ENCODE measurements at places on chromosomes 7 and 10. TPM values are rescaled to one million over a fixed set of nuclear protein-coding genes. Genes with fewer than 3 reads are reported as not detected.

DNA sequence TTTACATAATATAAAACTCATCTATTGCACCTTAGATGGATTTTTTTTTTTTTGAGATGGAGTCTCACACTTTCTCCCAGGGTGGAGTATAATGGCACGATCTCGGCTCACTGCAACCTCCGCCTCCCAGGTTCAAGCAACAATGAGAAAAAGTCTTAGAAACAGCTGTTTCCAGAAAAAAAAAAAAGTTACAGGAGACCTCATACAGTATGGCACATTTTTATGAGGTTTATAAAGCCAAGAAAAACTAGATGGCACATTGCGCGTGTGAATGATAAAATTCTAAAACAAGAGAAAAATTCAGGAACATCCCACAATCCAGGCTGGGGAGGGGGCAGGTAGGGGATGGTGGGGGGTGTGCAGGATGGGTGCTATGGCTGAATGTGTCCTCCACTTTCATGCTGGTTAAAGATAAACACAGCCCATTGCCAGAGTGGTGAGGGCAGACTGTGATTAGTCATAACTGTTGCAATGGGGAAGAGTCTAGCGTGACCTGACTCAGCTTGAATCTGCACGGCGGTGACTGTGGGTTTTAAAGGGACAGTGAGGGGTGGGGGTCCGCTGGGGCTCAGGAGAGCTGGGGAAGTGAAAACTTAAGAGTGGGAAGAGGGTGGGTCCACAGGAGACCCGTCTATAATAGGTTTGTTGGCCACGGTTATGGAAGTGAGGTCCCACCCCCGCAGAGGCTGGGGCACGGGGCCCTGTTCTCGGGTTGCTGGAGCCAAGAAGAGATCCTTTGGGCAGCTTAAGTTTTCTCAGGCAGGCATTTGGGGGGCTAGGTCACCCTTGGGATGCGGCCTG, 11.9 kb upstream of the LRRC27 start:
- no peaks in the 10 kb centered on the region for H3K36me3 ChIP-seq
- no peaks in the 10 kb centered on the region for H3K4me1 ChIP-seq
- no peaks in the 10 kb centered on the region for H3K27me3 ChIP-seq
- H3K27ac ChIP-seq: no peak overlapping the region
- no peak overlapping the region for H3K4me3 ChIP-seq
- DNase-seq: no peak

DNA sequence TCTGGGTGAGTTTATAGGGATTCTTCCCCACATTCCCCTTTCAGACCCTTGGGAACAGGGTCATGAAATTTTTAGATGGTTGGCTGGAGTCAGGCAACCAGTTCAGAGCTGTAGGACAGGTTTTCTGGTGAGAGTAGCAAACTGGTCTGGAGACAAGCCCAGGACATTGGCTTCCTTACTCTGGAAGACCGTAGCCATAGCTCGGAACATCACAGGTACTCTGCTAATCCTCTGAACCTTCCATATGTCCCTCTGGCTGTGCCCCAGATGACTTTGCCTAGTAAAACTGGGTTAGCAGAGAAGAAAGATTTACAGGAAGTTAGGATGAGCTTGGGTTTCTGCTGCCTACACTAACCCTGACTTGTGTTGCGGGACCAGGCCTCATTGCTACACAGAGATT, 104.5 kb upstream of the MKLN1 start:
- no peak overlapping the region for H3K4me3 ChIP-seq
- no peak for DNase-seq
- no peaks in the 10 kb centered on the region for H3K27me3 ChIP-seq

DNA sequence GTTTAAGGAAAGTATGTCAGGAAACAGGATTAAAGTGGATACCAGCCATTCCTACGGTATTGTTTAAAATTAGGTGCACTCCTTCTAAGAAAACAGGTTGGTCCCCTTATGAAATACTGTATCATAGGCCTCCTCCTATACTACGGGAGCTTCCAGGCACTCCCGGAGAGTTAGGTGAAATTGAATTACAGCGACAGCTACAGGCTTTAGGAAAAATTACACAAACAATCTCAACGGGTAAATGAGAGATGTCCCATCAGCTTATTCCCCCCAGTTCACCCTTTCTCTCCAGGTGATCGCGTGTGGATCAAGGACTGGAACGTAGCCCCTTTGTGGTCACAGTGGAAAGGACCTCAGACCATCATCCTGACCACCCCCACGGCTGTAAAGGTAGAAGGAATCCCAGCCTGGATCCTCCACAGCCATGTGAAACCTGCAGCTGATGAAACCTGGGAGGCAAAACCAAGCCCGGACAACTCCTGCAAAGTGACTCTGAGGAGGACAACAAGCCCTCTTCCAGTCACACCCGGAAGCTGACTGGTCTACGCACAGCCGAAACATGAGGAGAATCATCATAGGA, 25.1 kb upstream of the GHITM start:
- H3K4me1 ChIP-seq: no peaks in the 10 kb centered on the region
- H3K27me3 ChIP-seq: no peaks in the 10 kb centered on the region

DNA sequence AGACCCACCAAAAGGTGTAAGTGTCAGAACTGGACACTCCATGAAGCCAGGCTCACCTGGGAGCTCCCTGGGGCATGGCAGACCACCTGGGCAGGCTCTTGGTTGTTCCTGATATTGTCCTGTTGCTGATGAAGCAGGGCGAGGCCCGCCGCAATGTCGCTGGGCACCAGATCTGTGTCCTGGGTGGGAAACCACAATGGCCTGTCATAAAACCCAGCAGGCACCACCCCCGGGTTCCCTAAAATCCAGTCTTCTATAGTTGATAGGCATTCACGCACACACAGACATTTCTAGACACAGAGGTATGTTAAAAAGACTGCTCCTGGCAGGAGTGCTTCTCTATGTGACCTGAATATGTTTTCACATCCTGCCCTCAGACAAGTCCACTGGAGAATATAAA, 15.0 kb downstream of the DAGLB start:
- H3K4me3 ChIP-seq: no peak overlapping the region
- H3K36me3 ChIP-seq: peaks cover 14% of the 10 kb centered on the region
- no peak for DNase-seq
- no peak overlapping the region for H3K27ac ChIP-seq
- no peaks in the 10 kb centered on the region for H3K4me1 ChIP-seq

DNA sequence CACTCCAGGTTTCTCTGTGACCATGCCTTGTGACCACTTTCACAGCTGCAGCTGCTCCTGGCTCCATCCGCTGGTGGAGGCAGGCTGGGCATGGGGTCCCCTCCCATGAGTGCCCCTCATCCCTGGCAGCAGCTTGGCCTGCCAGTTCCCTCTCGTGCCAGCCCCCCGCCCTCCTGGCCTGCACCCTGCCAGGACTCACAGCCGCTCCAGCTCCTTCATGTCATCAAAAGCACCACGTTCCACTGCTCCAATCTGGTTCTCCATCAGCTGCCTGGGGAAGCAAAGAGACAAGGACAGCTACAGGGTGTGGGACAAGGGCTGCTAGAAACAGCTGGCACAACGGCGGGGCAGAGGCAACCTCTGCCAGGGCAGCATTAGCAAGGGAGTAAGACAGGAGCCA, 22.6 kb downstream of the SLIT1 start:
- no peaks in the 10 kb centered on the region for H3K27me3 ChIP-seq
- H3K27ac ChIP-seq: no peak overlapping the region
- H3K4me1 ChIP-seq: peaks cover 9% of the 10 kb centered on the region
- no peaks in the 10 kb centered on the region for H3K36me3 ChIP-seq
- H3K4me3 ChIP-seq: no peak overlapping the region

Gene HOXA7
- total RNA-seq: not detected

Gene BAG3
- total RNA-seq: 8.2 TPM

Gene CNNM1
- total RNA-seq: 0.90 TPM
